ENCODE measurements at places on chromosomes 1 and 21.

DNA sequence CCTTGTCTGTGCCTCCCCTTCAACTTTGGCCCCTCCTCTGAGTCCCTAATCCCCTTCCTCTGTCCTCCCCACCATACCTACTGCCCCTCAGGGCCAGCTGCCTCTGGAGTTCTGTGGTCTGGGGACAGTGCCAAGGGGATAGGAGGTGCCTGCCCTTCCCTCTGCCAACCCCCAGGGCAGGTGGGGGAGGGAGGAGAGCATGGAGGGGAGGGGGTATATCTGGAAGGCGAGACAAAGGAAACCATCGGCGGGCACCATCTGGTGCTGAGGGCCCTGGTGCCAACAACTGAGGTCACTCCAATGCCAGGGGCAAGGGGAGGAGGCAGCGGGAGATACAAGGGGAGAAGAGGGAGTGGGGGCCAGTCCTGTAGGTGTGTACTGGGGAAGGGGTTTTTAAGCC lies 9.6 kb downstream of the RAB25 start:
- DNase-seq: no peak

- DNase-seq: peak; percentile 46
Observed at GRCh38 chr1:212062832-212063438, 27.4 kb downstream of the DTL start.

- DNase-seq: peak; percentile 57
Observed at GRCh38 chr1:51627672-51628071, 10.8 kb downstream of the OSBPL9 start.

- no peak for DNase-seq
Observed at GRCh38 chr1:40583980-40584379, 52.5 kb downstream of the ZNF684 start.

DNA sequence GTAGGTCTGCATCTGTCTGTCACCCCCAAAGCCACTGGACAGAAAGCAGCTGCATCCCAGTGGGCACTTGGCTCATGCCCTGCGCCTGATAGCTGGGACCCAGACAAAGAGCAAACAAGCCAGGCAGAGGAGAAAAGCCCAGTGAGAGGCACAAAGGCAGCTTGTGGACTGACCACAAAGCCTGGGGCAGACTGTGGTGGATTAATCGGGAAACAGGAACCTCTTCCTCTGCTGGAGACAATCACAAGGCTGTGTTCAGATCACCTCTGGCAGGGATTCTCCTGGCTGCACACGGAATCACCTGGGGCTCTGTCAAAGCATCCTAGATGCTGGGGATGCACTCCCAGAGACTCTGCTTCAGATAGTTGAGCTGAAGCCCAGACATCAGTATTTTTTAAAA lies 15.2 kb upstream of the GJB5 start:
- DNase-seq: no peak

GRCh38 chr21:39834543-39834942 lies 32.7 kb upstream of the PCP4 start:
- DNase-seq: no peak

DNA sequence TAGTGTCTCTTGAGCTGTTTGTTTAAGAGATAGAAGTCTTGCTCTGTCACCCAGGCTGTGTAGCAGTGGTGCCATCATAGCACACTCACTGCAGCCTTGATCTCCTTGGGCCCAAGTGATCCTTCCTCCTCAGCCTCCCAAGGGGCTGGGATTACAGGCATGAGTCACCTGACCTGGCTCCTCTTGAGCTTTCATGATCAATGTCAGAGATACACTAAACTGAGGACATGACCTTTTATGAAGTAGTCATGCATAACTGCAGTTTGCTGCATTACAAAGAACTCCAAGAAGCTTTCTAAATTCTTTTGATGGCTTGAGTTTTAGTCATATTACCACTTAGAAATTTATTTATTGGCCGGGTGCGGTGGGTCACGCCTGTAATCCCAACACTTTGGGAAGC lies 77.7 kb downstream of the CC2D1B start:
- DNase-seq: peak; percentile 58

- no peak for DNase-seq
Observed at GRCh38 chr21:31479714-31480113, 135.7 kb upstream of the TIAM1 start.

DNA sequence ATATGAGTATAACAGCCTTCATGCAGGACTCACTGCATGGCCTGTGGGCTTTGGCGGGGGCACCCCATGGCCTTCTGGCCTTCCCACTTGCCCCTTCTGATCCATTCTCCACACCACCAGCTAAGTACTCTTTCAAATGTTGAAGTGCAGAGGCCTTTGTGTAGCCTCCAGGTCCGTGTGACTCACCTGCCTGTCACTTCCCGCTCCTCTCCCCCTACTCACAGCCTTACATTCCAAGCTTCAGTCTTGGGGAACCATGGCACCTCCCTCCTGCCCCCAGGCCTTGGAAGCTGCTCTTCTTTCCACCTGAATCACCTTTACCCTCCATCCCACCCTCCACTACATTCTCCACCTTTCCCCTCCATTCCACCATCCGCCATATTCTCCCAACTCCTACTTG lies 69.6 kb downstream of the PGM1 start:
- DNase-seq: peak; percentile 39

DNA sequence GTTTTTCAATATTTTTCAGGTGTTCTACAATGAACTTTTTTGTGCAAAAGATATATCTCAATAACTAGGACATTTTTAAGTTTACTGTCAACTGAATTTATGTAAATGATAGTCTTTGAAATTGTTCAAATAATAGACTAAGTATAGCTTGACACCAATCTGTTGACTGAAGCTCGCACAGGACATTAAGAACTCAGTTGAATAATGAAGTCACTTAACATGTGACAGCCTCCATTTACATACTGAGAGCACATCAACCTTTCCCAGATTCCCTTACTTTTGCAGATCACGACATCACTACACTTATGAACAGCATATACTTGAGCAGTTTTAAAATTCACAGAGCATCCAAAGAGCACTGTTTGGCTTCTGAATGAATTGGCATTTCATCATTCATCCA lies 268.2 kb downstream of the LRRC7 start:
- no peak for DNase-seq

- DNase-seq: no peak
Observed at GRCh38 chr1:169835647-169836046, 40.9 kb upstream of the METTL18 start.

GRCh38 chr1:190373705-190374336 lies 103.8 kb downstream of the BRINP3 start:
- DNase-seq: peak; percentile 18

- peak; percentile 26 for DNase-seq
Observed at GRCh38 chr1:117059334-117059677, 820 bp upstream of the TTF2 start.

DNA sequence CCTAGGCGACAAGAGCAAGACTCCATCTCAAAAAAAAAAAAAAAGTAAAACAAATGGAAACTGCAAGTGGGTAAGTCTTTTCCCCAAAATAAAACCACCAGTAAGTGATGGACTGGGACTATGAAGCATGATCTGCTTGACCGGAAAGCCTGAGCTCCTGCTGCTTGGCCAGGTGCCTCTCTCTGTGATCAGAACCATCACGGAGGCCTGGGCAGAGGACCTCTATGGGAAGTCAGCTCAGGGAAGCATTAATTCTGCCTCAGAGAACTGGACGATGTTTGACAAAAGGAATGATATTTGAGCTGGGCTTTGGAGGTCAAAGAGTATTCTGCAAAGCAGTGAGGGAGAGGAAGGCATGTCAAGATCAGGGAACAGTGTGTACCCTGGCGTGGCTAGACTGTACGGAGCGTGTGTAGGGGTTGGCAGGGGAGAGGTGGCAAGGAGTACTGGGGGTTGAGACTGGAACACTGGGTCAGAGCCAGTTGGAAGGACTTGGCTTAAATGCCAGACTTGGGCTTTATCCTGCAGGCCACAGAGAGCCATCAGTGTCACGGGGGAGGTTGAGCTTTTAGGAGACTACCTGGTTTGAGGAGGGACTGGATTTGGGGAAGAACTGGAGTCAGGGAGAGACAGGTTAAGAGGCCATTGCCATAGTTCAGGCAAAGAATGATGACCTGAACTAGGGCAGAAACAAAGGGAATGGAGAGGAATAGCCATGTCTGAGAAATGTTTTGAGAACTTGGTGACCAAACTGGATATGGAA lies 16.4 kb downstream of the ATP1A2 start:
- peak; percentile 51 for DNase-seq

GRCh38 chr1:178686407-178686806 lies 38.6 kb upstream of the RALGPS2 start:
- no peak for DNase-seq

DNA sequence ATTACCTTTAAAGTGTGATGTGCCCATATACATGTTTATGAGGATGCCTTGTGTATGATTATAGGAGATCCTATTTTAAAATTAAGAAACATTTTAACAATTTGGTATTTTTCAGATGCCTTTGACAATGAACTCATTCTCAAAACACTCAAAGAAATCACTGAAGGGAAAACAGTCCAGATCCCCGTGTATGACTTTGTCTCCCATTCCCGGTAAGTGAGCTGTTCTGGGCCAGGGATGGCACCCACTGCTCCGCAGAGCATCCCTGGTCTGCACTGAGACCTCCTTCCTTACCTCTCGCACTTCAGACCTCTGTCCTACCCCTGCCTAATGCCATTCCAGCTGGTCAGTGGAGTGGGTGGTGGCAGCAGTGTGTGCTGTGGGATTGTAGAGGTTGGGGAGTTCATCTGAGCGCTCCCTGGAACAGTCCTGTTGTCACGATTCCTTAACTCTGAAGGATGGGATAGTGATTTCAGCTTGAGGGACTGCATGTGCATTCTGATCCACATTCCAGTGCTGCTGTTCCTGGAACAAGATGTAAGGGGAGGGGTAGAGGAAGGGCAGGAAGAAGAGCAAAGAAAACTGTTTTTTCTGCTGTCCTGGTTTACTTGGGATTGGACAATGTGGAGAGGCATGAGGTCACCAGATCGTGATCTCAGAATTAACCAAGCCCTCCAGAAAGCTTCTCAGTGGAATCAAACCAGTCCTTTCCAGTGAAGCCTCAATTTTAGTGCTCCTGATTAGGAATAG lies 63.9 kb downstream of the UCK2 start:
- peak; percentile 72 for DNase-seq

GRCh38 chr1:212271823-212272485 lies 13.3 kb upstream of the PPP2R5A start:
- DNase-seq: no peak

GRCh38 chr1:33255347-33256220 lies 708 bp upstream of the ZNF362 start:
- DNase-seq: peak; percentile 54

DNA sequence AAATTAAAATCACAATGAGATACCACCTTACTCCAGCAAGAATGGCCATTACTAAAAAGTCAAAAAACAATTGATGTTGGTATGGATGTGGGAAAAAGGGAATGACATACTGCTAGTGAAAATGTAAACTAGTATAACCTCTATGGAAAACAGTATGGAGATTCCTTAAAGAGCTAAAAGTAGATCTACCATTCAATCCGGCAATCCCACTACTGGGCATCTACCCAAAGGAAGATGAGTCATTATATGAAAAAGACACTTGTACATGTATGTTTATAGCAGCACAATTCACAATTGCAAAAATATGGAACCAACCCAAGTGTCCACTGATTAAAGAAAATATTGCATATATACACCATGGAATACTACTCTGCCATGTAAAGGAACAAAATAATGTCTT lies 37.2 kb downstream of the SUSD4 start:
- DNase-seq: peak; percentile 16

GRCh38 chr1:9701665-9702064 lies 50.1 kb downstream of the PIK3CD start:
- no peak for DNase-seq

- DNase-seq: no peak
Observed at GRCh38 chr1:78227705-78228635, 182.2 kb downstream of the GIPC2 start.

- peak; percentile 38 for DNase-seq
Observed at GRCh38 chr21:28522014-28522799, 470.5 kb downstream of the LTN1 start.

DNA sequence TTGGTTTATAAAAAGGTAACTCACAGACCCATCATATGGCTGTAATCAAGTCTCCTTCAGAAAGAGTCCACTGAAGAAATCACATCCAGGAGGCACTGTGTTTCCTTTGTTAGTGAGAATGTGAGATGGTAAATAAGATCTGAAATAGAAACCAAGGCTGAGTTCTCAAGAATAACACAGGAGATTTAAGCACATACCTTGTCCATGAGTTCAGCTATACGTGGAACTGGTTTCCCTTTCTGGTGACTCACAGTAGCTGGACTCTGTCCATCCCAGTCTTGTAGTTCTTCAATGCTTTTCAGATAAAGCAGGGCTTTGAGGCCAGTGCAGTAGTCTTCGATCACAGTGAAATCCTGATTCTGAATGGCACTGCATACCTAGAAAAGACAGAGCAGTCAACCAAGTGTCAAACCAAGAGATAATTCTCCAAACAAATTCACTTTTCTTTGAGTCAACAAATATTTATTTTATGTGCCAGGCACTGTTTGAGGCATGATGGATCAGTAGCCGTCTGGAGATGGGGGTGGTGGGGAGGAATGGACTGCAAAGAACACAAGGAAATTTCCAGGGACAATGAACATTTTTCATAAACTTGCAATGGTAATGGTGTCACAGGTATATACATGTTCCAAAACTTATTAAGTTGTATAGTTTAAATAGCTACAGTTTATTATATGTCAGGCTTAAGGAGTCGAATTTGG lies 471.4 kb downstream of the PTBP2 start:
- peak; percentile 88 for DNase-seq

DNA sequence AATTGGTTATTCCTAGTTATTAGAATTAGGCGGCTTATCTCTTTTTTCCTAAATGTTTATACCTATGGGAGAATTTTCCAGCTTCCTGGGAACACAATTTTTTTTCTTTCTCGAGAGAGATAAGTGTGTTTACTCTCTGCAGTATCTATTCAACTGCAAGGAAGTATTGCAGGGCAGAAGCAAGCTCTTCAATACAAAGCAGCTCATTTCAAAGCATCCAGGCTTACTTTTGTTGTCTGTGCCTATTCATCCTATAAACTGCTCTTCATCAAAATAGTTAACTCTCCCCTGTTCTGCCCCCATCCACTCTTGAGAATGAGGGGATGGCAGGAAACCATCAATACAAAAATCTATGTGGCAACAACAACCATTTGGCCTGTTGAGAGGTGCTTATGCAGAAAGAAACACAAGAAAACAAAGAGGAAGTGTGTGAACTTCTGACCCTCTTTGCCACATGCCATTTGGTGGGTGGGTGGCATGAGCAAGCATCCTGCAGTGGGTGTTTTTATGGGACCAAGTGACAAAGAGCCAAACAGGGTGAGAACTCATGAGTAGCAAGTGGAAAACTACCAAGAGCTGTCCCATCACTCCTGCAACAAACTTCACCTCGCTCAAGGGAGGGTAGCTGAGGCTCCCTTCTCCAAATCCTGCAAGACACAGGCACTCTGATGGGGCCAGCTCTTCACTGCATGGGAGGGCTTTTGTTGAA lies 50.6 kb upstream of the MRPS6 start:
- DNase-seq: peak; percentile 67

DNA sequence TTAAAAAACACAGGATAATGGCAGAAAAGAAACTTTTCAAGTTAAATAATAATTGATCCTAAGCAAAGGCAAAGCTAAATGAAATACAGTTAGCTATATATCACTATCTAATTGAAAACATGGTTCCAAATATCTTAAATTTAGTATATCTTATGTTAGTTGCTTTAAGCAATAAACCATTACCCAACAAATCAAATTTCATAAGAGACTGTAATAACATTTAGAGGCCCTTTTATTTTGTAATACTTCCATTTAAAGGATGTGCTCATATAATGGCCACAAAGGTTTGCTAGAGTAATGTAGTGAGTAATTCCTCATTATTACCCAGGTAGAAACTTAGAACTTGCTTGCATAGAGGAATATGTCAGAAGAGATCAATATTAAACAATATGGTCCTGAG lies 32.3 kb downstream of the RPL5 start:
- no peak for DNase-seq
